ENCODE measurements at places on chromosomes 16 and 17. TPM values are rescaled to one million over a fixed set of nuclear protein-coding genes. Genes with fewer than 3 reads are reported as not detected.

DNAAF1 gene
- 0.33 TPM for polyA plus RNA-seq

GDPD1 gene
- 0.95 TPM for polyA plus RNA-seq

DNA sequence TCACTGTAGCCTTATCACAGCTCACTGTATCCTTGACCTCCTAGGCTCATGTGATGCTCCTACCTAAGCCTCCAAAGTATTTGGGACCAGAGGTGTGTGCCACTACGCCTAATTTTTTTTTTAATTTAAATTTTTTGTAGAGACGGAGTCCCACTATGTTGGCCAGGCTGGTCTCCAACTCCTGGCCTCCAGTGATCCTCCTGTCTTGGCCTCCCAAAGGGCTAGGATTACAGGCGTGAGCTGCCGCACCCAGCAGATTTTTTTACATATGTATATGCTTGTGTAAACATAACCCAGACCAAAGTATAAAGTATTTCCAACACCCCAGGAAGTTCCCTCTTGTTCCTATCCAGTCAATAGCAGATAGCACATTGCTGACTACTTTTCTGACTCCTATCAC is 1.7 kb upstream of the PGP start:
- no peak for DNase-seq

- no peak for DNase-seq
Measured at GRCh38 chr16:23788685-23789084, 33.9 kb downstream of the CHP2 start.

DNA sequence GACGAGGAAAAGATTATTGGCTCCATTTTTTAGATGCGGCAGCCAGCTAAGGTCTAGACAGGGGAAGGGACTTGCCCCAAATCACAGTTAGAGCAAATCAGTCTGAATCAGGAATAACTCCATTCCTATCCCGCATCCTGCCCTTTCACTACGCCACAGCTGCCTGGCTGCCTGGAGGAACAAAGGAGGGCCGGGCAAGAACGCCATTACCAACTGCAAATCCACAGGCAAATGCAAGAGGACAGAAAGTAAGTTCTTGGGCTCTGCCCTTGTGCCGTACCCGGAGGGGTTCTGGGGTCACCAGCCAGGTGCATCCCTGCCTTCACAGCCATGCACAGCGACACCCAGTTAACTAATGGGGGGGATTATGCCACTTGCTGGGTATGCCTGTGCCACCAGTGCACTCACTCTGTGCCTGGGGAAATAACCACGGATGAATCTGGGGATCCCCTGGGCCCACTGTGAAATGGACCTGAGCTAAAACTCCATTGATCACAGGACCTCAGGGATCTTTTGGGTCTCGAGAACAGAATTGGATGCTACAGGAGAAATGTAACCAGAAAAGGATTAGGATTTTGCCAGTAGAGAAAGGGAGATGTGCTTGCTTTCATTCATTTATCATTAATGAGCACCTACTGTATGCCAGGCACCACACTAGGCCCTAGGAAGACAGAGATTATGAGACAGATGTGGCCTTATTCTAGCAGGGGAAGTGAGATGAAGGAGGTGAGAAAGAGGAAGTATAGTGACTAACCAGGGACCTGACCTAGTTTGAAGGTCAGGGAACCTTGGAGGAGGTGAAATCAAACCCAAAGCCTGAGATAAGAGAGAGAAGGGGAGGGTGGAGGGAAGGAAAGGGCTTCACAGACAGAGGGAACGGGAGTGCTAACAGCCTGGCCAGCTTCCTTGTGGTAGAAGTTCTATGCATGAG is 17.7 kb downstream of the BCL7C start:
- no peak for DNase-seq
